ENCODE measurements at places on chromosomes 7 and 10.

DNA sequence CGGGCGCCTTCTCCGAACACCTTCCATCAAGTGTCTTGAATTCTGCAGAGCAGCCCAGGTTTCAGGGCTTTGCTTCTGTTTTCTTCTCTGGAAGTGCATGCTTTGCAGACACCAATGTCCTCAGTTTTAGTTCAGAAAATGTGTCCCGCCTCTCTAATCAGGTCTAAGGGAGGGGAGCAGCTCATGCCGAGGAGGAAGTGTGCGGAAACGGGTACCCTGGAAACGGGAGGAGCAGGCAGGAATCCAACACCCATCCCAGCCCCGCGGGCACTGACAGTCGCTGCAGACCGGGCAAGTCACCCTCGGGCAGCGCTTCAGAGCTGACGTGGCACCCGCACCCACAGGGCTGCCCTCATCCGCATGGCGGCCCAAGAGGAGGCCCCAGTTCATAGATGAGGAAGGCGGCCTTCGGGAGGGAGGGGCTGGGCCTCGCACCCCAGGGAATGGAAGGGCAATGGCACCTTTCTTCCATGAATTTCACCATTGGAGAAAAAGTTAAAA is 338.7 kb downstream of the DNAJB6 start:
- no peak for DNase-seq

DNA sequence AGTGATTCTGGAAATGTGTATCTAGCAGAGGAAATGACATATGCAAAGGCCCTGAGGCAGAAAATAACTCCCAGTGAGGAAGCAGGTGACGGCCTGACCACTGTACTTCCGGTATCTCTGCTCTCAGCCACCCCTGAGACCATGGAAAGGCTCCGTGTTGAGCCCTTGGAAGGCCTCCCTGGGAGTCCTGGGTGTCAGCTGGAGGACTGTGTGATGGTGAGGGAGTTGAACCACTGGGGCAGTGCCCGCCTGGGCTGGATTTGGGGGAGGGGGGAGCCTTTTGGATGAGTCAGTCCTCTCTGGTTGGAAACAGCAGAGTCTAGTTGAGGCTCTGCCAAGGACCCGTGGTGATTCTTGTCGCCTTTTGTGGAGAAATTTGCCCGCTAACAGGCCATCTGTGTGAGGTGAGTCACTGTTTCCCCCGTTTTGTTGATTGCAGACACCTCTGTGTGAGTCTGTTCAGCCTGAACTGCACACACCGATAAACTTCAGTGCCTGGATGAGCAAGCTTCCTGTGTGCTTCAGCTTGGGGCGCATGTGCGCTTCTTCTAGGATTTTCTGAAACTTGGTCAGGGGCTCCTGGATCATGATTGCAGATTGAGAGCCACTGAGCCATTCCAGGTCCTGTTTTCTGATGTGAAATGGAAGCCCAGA is 98.6 kb downstream of the GRK5 start:
- peak; percentile 97 for DNase-seq

DNA sequence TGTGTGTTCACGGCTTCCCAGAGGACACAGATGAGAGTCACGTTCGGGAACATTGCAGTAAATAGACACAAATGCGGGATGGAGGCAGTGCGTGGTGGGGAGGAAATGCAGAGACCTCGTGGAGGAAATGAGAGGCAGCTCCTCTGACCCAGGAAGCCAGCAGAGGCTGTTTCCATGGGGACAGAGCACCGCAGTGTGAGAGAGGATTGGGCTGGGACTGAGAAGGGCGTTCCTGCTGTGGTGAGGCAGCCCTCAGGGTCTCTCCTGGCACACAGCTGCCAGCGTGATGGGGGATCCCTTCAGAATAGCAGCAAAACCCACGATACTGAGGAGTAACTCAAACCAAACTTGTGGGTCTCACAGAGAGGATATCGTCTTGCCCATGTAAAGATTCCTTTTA is 21.7 kb upstream of the BHLHA15 start:
- no peak for DNase-seq

- DNase-seq: no peak
Measured at GRCh38 chr10:58372607-58373441, 12.4 kb upstream of the TFAM start.

- no peak for DNase-seq
Measured at GRCh38 chr7:16773326-16773725, 19.8 kb downstream of the TSPAN13 start.
